ENCODE measurements at places on chromosomes 6 and 20.

DNA sequence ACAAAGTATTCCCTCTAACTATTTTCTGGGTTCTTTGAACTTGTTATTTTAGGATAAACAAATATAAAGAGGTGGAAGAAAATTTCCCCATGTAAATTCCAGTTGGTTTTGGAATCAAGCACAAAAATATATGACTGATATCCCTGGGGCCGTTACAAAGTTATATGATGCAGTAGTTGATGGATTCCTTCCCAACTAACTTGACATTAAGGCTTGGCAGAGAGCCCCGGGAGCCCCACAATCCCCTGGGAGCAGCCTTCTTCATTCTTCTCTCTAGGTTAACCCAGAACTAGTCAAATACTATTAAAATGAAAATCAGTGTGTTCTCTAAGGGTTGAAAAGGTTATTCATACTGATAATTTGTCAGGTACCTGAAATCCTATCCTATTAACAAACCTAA, 508.9 kb upstream of the SOX4 start:
- DNase-seq: no peak

DNA sequence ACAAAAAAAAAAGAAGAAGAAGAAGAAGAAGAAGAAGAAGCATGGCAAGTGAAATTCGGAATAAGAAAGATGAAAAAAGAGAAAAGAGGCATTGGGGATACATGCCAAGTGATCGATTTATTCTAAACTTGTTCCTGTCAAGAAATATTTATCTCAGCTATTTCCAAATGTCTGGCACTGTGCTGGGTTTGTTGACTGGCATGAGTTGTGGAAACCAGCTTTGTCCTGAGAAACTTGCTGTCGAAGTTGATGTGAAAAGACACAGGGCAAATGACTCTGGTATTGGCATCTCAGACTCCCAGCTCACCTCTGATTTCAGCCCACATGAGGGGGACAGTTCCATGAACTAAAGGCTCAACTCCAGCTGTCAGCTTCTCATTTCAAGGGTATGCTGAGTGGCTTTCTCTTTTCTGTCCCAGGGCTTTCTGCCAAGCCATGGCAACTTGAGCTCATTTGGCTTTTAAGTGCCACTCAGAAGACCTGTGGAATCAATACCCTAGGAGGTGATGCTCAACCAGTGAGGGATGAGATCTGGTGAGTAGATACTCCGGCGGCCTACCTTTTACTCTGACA, 253.3 kb upstream of the JAG1 start:
- no peak for DNase-seq

GRCh38 chr20:34110745-34111641, 1.1 kb downstream of the EIF2S2 start:
- DNase-seq: no peak

- DNase-seq: no peak
Observed at GRCh38 chr6:96755096-96755495, 82.2 kb downstream of the GPR63 start.

DNA sequence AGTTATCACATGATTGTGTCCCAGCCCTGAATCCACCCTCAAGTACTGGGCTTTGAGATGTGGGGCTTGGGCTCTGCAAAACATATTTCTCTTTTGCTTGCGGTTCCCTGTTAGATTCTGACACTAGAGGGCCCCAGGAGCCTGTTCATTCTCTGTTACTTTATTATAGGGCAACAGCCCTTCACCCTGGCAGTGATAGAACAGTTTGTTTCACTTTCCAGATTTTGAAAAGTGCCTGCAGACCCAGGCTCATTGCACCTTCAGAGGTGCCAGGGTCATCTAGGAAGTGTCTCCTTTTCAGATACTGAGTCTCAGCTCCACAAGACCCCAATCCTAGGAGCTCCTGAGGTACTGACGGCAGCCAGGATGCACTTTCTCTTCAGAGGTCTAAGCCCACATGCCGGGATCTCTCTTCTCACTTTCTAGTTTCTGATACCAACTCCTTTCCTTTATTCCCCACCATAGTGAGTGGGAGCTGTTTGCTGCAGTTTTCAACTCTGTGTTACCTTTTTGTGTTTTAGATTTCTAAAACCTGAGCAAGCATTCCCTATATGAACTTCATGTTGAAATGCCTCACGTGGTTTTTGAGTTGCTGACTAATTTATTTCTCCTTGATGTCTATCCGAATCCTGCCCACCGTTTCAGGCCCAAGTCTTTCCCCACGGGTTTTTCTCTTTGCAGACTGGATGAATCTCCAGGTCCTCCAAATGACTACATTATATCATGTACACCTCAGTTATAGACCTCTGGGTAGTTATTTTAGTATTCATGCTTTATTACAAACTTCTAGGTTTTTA, 10.9 kb downstream of the ABT1 start:
- peak; percentile 39 for DNase-seq

- no peak for DNase-seq
Observed at GRCh38 chr6:89120371-89120770, 2.5 kb upstream of the SRSF12 start.

DNA sequence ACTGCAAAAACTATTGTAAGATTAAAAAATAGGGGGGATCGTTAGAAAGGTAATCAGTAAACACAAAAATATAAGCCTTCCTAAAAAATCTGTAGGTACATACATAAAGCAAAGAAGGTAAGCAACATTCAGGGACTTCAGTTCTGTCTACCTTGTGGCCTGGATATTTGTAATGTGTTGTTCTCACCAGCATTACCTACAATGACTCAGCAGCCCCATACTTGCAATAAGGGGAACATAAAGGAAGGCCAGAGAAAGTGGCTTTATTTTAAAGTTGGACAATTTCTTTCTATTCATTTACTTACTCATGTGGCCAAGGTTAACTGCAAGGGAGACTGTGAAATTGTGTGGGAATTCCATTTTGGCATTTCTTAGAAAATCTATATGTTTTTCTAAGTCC, 277.2 kb upstream of the PREP start:
- DNase-seq: no peak

DNA sequence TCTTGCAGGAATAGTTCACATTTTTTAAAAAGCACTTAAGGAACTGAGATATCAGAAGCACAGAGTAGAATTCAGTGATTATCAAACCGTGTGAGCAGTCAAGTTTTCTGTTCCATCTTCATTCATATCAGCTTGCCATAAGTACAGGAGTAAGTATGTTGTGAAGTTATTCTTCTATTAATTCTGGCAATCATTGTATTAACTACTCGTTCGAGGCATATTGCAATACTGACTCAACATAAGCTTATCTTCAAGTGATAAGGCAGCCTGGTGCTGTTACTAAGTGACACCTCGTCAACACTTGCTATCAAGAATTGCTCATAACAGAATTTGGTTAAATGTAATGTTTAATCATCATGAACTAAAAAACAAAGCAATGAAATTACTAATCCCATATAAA, 75.7 kb upstream of the SNX9 start:
- no peak for DNase-seq

GRCh38 chr20:56417911-56418310, 5.9 kb downstream of the CASS4 start:
- no peak for DNase-seq

- DNase-seq: no peak
Observed at GRCh38 chr6:21085643-21086042, 507.9 kb upstream of the SOX4 start.

DNA sequence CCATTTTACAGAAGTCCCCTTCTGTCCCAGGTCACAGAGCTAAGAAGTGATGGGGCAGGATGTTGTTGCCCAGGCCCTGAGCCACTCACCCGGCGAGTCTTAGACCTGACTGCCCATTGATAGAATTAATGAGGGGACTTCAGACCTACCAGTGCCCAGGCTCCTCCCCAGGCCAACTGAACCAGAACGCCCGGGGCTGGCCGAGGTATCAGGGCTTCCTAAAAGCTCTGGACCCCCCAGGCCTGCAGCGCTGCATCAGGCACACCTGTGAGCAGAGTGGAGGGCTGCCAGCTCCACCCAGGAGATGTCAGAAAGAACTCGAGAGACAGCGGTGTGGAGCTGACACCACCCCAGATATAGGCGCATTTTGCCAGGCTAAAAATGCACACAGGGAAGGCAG, 3.5 kb downstream of the GPR31 start:
- no peak for DNase-seq

DNA sequence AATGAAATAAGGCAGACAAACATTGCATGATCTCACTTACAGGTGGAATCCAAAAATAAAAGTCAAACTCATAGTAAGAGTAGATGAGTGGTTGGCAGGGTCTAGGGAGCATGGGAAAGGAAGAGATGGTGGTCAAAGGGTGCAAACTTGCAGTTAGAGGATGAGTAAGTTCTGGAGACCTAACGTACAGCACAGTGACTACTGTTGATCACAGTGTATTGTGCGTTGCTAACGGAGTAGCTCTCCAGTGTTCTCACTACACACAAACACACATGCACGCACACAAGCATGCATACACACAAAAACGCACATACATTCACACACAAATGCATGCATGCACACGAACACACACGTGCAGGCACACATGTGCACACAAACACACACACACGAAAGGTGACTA, 54.9 kb downstream of the LY86 start:
- no peak for DNase-seq

DNA sequence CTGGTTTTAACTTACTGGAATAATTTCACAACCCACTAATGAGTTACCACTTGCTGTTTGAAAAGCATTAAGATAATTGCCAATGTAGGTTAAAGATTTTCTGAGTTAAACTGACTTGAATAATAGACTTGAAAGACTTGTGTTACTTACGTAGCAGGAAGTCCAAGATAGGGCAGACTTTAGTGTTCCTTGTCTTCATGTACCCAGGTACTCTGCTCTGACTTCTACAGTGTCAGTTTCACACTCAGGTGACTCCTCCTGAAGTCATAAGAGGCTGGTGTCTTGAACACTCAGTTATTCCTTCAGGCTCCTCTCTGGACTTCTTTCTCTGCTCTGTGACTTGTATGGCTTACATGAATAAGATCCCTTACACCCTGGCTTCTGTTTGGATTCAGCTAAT, 76.3 kb upstream of the SGK1 start:
- DNase-seq: no peak

GRCh38 chr20:40568200-40568599, 120.8 kb downstream of the MAFB start:
- DNase-seq: no peak

DNA sequence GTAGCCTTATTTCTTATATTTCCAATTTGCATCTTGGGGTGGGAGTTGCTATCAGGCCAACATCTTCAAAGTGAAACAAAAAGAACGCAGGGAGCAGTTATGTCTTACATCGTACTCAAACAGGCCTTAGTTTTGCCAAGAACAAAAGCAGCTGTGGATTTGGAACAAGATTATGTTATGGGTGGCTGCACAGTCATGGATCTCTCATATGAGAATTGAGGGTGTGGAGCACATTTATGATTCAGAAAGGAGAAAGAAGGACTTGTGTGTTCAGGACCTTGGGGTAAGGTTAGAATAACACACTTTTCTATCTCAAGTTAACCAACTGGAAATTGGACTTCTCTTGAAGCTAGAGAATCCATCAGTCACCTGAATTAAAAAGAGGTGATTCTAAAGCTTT, 259.9 kb downstream of the FOXA2 start:
- DNase-seq: no peak

- DNase-seq: no peak
Observed at GRCh38 chr6:5754904-5755303, 251.8 kb downstream of the NRN1 start.
